ENCODE measurements at places on chromosomes 4 and X. TPM values are rescaled to one million over a fixed set of nuclear protein-coding genes. Genes with fewer than 3 reads are reported as not detected.

GRCh38 chrX:4173743-4174142 lies 460.3 kb upstream of the PRKX start:
- no peak for DNase-seq

DNA sequence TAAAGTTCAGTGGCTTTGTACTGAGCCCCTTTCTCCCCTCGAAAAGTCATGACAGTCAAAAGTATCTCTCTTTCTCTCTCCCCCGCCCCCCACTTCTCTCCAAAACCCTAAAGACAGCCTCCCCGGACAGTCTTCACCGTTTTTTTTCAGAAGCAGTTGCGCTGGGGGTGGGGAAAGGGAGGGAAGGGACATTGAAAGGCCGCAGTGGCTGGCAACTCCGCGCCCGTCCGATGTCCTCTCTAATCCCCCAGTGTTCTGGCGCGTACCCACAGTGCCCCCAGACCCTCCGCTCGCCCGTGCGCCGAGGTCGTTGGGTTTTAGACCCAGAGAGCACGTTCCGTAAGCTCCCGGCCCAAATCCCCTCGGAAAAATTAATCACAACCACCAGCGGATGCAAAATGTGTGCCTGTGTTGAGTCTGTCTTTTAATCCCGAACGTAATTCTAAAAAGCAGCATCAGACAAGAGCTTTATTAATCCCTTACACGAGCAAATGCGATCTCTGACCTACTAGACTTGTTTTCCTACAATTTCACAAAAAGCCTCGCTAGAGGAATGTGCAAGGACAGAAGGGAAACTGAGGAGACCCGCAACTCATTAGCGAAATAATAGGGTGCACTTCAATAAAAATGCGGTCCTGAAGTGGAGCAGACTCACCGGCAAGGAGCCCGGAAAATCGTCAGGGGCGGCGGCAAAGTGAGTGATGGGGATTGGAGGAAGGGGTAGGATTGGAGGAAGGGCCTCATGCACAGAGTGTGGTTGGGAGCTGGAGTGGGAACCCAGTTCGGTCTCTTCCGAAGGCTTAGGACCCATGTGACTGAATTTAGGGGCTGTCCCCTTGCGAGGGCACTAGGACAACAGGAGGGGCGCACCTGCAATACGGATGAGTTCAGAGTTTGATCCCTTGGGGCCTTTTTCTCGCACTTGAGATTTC lies 12.2 kb upstream of the PRDM8 start:
- DNase-seq, result no peak

The IL9R gene
- total RNA-seq, result not detected

The ADH6 gene
- not detected for total RNA-seq

- DNase-seq, result no peak
Observed at GRCh38 chr4:172497321-172497720, 671.3 kb upstream of the GALNT7 start.

The ADGRL3 gene
- total RNA-seq, result 411 TPM

- no peak for DNase-seq
Observed at GRCh38 chrX:95995583-95995982, 689.1 kb upstream of the DIAPH2 start.

The DUSP21 gene
- total RNA-seq, result not detected

DNA sequence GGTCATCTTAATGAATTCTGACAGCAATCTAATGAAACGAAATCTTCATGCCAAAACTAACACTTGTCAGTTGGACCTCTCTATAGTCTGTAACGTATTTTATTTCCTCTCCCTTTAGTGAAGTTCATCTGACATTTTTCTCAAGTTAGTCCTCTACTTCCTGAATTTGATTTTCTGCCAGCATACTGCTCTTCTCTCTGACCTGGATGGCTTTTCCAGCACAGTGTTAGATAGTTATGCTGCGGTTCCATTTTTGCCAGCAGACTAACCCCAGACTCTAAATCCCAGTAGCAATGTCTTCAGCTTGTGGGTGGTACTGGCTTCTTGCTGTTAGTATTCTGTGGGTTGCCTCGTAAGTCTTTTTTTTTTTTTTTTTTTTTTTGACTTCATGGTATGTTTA lies 146.7 kb upstream of the VEGFC start:
- no peak for DNase-seq

DNA sequence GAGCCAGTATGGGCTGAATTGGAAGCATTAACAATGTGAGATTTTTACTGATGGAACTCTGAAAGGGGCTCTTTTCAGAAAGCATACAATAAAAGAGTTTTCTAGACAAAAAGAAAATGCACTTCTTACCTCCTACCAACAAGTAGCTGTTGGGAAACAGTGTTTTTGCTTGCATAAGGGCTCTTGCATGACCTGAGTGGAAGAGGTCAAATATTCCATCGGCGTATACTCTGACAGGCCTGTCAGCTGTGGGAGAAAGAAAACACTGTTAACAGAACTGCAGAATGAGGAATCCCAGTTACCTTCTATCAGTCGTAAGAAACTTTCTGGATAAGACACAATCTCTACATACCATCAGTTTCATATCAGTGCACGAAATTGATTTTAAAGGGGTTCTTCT lies 39.5 kb downstream of the PCYT1B start:
- DNase-seq, result no peak

- peak; percentile 71 for DNase-seq
Observed at GRCh38 chr4:70705183-70706043, 16.4 kb upstream of the RUFY3 start.

The FGFRL1 gene
- total RNA-seq, result 24.8 TPM

- no peak for DNase-seq
Observed at GRCh38 chr4:41882625-41883347, 52.4 kb upstream of the TMEM33 start.

DNA sequence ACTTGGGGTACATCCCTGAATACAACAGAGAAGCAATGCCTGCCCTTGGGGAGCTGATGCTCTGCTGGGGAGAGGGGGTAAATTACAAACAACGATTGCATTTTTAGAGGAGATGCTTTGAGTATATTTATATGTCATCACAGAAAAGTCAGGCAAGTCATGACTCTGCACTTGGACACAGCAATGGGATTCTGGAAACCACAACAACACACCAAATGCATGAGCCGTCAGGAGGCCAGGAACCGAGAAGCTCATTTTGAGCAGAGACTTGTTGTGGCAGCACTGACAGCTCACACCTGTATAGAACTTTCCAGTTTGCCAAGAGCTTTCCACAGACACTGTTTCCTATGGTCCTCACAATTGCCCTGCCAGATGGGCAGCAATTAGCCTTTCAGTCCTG lies 113.2 kb upstream of the RBPJ start:
- no peak for DNase-seq

- no peak for DNase-seq
Observed at GRCh38 chr4:44532851-44533250, 84.2 kb upstream of the KCTD8 start.

The PDGFC gene
- total RNA-seq, result 103 TPM

The ARMCX2 gene
- 64.1 TPM for total RNA-seq

- DNase-seq, result no peak
Observed at GRCh38 chr4:102693262-102693850, 67.4 kb downstream of the MANBA start.

DNA sequence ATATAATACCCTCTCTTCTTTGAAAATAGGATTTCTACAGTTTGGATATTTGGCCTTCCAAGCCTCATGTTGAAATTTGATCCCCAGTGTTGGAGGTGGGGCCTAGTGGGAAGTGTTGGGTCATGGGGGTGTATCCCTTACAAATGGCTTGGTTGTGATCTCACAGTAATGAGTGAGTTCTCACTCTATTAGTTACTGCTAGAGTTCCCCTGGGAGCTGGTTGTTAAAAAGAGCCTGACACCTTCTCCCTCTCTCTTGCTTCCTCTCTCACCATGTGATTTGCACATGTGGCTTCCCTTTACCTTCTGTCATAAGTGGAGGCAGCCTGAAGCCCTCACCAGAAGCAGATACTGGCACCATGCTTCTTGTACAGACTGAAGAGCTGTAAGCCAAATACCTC lies 73.9 kb downstream of the HDAC8 start:
- no peak for DNase-seq

- DNase-seq, result no peak
Observed at GRCh38 chrX:125404667-125405160, 85.0 kb downstream of the TEX13C start.

The SYTL5 gene
- 3.0 TPM for total RNA-seq

DNA sequence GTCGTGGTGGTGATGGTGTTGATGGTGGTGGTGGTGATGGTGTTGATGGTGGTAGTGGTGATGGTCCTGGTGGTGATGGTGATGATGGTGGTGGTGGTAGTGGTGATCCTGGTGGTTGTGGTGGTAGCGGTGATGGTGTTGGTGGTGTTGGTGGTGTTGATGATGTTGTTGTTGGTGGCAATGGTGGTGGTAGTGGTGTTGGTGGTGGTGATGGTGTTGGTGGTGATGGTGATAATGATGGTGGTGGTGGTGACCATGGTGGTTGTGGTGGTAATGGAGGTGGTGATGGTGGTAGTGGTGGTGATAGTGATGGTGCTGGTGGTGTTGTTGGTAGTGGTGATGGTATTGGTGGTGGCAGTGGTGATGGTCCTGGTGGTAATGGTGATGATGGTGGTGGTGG lies 49.1 kb downstream of the TLR10 start:
- DNase-seq, result no peak

The FHDC1 gene
- 4.4 TPM for total RNA-seq

GRCh38 chr4:140136509-140136908 lies 17.5 kb downstream of the MAML3 start:
- DNase-seq, result no peak

- no peak for DNase-seq
Observed at GRCh38 chr4:54475546-54475945, 182.2 kb upstream of the KIT start.

GRCh38 chrX:125757794-125758564 lies 408.1 kb downstream of the DCAF12L2 start:
- peak; percentile 39 for DNase-seq

DNA sequence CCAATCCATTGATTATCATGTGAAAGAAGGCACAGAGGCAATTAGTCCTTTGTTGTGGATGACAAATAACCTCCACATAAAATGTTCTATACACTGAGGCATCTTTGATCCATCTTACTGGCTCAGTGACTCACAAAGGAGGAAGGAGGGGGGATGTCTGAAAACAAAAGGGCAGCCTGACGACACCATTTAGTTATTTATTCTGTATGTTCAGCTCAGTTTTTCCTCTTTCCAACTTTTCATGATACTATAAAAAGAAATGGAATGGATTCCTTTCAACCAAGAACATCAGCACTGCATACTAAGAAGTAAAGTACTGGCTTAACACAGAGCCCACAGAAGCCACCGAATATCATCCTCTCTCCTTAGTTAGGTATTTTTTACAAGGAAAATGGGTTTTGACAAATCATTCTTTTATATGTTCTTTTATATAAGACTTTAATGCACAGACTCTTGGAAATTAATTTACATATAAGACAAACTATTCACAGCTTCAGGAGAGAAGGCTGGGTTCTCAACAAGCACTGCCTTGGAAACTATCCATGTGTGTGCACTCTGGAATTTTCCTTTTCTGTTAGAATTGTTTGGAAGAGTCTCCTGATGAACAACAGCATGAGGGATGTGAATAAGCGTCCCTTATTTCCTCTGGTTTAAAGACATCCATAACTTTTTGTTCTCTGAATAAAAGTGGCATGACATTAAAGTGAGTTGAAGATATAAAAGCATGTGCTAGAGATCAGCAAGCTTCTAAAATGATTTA lies 135.6 kb downstream of the TSPAN5 start:
- no peak for DNase-seq

The NUP54 gene
- total RNA-seq, result 76.8 TPM

DNA sequence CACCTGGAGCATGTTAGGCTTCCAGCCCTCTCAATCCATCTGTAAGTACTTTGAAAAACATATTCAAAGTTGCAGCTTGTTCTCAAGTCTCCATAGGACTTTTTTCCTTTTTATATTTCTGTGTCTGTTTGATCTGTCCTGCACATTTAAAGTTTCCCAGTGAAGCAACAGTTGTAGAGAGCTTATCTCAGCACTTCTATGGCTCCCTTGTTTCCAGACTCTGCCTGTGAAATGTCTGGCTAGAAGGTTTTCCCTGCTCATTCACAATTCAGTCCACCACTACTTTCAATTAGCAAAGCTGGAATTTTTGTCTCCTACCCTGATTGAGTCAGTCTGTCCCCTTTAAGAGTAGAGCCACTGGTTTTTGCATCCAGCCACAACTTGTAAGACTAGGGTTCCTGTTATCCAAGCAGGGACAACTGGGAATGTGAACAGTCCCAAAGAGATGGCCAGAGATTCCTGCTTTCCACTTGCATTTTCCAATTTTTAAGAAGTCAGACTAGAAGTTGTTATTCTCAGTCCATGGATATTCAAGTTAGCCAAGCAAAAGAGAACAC lies 116.1 kb downstream of the GASK1B start:
- no peak for DNase-seq

DNA sequence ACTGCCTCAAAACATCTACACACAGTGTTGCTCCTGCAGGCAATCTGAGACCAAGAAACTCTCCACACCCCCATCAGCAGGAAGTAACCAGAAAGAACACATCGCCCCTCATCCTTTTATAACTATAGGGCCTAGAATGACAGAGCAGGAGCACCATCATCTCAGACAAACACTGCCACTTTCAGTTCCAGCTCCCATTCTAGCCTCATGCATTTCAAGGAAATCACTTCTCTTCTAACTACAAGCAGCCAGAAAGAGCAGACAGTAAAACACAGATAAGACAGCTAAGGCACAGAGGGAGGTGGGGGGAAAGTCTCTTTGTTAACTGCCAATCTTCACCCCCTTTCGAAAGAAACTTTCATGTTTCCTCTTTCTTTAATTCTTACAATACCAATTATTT lies 102.6 kb upstream of the TENT5D start:
- DNase-seq, result no peak

- no peak for DNase-seq
Observed at GRCh38 chr4:186740822-186741221, 17.2 kb upstream of the FAT1 start.

DNA sequence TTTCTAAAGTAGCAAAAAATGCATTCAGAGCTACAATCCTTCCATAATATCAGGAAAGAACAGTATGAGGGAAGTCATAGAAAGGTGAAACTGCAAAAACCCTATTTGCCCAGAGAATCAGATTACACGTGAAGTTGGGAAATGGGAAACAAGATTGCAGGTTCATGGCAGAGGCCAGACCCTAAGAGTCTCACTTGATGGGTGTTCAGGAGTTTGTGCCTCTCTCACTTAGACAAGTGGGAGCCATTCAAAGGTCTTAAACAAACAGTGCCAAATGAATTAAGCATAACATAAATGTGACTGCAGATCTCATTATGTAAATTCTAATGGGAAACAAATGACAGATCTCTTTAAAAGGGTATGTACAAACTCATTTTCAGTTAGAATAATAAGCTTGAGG lies 91.6 kb downstream of the ARAP2 start:
- no peak for DNase-seq

The FAM53A gene
- not detected for total RNA-seq

GRCh38 chrX:71210816-71211215 lies 12.2 kb upstream of the GJB1 start:
- DNase-seq, result no peak

All from uterus (tissue), 4 donors.